Heart left ventricle (tissue), 16 donors: ENCODE measurements at places on chromosomes 7 and 10. TPM values are rescaled to one million over a fixed set of nuclear protein-coding genes. Genes with fewer than 3 reads are reported as not detected.

Gene VWDE
- polyA plus RNA-seq = not detected

Gene AP4M1
- polyA plus RNA-seq = 17.7 TPM

Gene VWA2
- polyA plus RNA-seq = not detected

Gene SLC26A5
- polyA plus RNA-seq = not detected

Gene CROT
- 6.8 TPM for polyA plus RNA-seq
